ENCODE measurements at places on chromosomes 5 and 9.

DNA sequence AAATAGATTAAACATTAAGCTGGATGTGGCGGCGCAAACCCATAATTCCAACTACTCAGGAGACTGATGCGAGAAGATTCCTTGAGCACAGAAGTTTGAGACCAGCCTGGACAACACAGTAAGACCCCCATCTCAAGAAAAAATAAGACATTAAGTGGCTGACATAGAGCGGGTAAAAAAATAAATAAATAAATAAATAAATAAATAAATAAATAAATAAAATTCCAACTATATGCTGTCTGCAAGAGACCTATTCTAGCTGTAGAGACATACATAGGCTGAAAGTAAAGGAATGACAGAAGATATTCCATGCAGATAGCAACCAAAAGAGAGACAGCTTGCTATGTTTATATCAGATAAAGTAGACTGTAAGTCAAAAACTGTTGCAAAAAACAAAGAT is 17.4 kb upstream of the SH3TC2 start:
- DNase-seq, result no peak

DNA sequence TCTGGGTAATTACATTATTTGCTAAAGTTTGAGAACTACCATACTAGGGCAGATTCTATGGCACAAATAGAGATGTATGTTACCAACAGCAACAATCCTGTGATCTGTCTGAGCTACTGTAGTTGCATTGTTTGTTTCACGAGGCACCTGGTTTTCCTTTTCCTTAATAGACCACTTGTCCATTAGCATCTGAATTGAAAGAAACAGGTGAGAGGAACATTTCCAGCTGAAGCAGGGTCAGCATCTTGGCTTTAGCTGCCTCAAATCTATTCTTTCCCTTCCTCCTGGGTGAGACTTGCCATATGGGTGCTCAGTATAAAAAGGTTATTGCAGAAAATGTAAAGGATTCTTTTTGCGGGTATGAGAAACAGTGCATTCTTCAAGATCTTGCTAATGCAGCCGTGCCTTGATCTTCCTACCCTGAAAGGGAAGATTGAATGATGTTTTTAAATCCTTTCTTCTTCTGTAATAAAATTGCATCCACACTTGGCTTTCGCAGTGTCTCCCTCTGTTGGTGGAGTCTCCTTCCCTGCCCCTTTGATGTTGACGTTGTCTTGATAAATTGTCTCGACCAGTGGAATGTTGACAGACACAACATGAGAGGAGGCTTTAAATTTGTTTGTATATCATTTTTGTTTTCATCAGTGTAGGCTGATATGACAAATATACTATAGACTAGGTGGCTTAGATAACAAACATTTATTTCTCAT is 118.0 kb upstream of the BRINP1 start:
- DNase-seq, result no peak

DNA sequence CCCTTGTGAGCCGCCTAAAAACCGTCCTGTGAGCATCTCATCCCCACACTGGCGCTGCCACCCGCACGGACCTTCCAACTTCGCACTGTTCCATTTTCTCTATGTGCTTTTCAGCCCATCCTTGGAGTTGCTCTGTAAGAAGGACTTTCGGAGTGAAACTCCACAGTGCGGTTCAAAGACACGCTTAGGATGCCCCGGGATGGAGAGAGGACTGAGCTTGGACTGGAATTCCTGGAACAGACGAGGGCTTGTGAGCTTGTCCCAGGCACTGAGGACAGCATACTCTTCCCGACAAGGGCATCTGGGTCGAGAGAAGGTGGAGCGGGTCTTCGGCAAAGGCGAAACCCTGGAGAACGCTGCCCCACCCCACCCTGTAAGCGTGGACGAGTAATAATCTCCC is 187.8 kb downstream of the MEF2C start:
- no peak for DNase-seq

DNA sequence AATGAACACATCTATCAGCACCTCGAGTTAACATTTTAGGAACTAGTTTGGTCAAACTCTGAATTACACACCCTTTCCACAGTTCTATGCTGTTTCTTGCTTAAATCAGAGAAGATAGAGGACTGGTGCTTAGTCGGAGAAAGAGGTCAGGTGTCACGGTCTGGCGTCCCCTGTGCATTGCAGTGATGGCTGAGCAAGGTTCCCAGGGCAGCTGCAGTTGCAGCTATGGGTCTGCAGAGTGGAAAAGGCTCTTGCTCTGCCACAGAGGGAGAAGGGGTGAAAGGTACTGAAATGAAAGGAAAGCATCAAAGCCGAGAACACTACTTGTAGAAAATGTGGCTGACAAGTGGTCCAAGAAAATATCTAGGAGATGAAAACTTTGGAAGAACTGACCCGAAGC is 25.2 kb upstream of the SH3RF2 start:
- DNase-seq, result no peak

DNA sequence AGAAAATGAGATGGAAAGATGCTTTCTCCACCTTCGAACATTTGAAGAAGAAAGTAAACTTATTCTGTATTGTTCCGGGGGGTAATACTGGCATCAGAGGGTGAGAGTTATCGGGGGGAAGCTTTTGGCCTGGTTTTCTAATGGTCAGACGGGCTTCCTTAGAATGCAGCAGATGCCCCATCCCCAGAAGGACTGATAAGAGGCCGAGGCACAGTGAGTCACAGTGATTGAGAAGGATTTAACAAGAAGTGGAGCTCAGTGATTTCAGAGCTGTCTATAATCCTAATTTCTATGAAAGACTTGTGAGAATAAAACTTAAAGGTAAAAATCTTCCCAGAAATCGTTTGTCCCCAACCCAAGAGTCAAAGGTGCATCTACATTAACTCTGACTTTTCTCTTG is 123.9 kb downstream of the DOCK8 start:
- DNase-seq, result no peak

DNA sequence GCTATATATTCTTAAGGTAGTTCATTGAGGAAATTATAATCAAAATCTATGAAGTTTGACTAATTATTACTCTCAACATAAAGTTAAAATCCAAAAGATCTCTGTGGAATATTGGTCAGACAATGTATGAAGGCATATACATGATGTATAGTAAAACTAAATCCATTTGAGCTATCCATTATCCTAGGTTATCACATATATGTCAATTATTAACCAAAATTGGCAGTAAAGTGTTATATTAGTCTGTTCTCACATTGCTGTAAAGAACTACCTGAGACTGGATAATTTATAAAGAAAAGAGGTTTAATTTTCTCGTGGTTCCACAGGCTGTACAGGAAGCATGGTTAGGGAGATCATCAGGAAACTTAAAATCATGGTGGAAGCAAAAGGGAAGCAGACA is 511.7 kb upstream of the SGCD start:
- no peak for DNase-seq

GRCh38 chr5:6088706-6089105 is 289.6 kb downstream of the MED10 start:
- no peak for DNase-seq

- no peak for DNase-seq
Measured at GRCh38 chr5:139821806-139822552, 26.4 kb downstream of the PSD2 start.

- no peak for DNase-seq
Measured at GRCh38 chr5:3006526-3006925, 255.0 kb upstream of the IRX2 start.

DNA sequence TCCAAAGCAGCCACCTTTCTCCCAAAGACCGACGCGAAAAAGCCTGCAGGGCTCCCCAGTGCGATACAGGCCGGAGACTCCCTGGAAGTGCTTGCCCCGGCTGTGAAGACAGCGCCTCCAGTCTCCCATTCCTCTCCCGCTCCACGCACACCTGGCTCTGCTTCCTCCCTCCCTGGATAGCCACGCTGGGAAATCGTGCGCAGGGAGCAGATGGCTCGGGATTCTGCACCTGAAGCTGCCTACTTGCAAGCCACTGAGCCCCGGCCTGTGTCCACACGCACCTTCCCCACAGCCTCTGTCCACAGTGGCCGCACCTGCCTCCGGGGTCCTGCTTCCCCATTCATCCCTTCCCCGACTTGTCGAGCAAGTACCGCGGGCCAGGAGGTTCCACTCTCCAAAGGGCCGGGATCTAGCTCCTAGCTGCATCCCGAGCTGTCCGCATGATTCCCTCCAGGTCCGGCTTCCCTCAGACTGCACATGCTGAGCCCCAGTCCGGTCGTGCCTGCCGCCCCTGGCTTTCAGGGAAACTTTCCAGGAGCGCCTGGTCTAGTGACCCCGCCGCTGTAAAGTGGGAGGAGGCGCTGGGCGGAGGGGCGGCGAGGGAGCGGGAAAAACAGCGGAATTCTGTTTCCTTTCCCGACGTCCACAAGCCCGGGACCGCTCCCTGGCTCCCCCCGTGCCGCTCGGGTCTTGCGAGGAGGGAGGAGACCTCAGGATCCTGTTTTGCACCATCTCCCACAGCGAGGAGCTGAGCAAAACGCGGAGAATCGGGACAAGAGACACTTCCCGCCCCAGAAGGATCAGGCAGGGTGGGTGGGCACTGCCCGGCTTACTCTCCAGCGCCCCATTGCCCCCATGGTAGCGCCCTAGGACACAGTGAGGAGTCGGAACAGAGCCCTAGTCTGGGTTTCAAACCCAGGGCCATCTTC is 2.0 kb downstream of the SEMA6A start:
- DNase-seq, result no peak

- no peak for DNase-seq
Measured at GRCh38 chr5:128782446-128782845, 182.8 kb upstream of the SLC27A6 start.

- DNase-seq, result no peak
Measured at GRCh38 chr5:74028406-74028805, 402.4 kb downstream of the ARHGEF28 start.

- DNase-seq, result no peak
Measured at GRCh38 chr9:114169029-114169951, 14.0 kb downstream of the COL27A1 start.

- DNase-seq, result no peak
Measured at GRCh38 chr5:29193972-29194371, 1999.5 kb upstream of the CDH6 start.

DNA sequence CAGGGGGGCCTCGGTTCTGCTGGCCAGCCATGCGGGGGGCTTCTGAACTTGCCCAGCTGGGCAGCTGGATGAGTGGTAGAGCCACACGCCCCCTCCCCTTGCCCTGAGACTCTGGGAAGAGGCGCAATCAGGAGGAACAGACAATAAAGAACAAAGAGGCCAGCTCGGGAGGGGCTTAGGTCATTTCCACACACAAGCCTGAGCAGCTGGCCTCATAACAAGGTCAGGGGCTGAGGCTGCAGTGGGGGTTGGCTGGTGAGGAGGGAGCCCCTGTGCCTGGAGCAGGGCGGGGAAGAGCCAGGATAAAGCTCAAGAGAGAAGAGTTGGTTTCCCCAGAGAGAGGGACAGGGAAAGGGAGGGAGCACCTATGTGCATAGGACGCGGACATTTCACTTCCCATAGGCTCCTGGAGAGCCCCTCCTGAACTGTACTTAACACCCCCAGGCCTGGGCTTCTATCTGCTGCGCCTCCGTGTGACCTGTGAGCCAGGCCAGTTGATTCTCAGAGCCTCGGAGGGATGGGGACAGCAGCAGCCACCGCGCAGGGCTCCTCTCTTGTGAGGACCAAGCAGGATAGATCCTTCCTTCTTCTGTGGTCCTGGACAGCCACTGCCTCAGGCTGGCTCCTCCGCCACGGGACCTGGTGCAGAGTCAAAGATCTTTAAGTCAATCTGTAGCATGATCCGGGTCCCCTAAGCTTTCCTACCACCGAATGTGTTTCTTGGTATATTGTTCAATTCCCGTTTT is 75.3 kb upstream of the GGTA1 start:
- DNase-seq, result no peak

GRCh38 chr5:87909382-87909781 is 359.3 kb downstream of the TMEM161B start:
- no peak for DNase-seq

DNA sequence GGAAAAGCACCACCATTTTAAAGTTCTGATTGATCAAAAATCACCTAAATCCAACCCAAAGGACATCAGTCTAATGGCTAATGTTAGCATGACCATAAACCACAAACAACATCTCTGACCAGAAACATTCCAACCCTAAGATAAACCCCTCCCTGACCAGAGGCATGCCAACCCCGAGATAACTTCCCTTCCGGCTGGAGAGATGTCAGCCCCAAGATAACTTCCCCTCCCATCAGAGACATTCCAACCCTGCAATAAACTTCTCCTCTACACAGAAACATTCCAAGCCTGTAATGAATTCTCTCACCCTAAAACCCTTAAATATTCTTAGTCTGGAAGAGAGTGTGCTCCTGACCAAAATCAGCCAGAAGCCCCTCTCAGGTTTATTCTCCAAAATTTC is 364.3 kb downstream of the KCNN2 start:
- DNase-seq, result no peak

DNA sequence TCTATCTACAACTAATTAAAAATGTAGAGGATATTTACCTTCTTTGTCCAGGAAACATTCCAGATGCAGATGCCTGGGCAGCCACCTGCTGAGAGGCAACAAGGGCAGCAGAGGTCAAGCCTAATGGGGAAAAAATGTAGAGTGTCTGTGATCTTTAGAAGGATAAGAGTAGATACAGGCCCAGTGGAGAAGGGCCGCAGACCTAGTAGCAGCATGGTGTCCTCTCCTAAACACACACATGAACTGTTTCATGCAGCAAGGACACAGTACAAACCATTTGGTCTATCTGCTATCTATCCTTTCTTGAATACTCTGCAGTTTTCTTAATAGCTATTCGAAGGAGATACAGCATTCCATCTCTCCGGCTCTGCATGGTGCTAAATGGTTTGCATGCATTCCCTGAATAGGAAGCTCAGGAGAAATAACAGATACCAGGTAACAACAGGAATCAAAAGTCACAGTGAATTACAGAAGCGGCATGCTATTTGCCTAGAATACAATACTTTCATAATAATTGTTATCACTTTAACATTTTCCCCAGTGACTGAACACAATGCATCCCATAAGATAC is 107.3 kb downstream of the ZNF608 start:
- no peak for DNase-seq

DNA sequence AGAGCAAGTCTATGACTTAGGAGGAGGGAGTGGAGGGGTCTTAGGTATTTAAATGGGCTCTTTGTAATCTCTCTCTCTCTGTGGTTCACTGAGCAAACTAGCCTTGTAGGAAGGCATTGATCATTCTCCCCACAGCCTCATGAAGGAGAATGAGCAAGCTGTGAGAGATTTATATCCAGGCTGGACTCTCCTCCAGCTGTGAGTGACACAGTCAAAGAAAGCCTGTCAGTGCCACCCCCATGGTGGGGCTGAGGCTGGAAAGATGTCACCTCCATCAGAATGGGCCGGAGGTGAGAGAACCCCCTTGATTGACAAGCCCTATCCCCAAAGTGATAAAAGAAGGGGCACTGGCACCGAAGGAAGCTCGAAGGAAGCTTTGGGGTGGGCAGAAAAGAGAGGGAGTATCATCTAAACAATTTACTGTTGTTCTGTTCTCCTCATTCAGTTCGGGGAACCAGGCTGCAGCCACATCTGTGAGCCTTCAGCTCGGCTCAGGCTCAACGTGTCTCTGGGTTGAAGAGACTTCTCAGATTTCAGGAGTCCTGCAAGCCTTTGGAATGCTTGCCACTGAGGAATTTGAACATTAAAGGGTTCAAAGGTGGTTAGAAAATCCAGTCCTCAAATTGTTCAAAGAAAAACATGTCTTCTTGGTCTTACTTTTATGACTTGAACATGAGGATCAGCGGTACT is 538.2 kb upstream of the ZNF462 start:
- DNase-seq, result no peak

- DNase-seq, result no peak
Measured at GRCh38 chr9:126613651-126614050, at the start of gene LMX1B. Gene LMX1B (plus strand): TSS chr9:126613928. CDS start chr9:126614450, 522 bp downstream.

GRCh38 chr9:119003201-119003611 is 366.0 kb downstream of the BRINP1 start:
- DNase-seq, result no peak

- DNase-seq, result no peak
Measured at GRCh38 chr5:75701856-75702255, 15.4 kb downstream of the POC5 start.

- DNase-seq, result no peak
Measured at GRCh38 chr5:40406741-40407211, 272.9 kb upstream of the PTGER4 start.

Measured in GDM1 (cell line).